Eye (tissue), 1 donor: ENCODE measurements at places on chromosomes 12 and 14.

GRCh38 chr12:103637429-103637828 lies 50.4 kb downstream of the STAB2 start:
- DNase-seq: no peak

DNA sequence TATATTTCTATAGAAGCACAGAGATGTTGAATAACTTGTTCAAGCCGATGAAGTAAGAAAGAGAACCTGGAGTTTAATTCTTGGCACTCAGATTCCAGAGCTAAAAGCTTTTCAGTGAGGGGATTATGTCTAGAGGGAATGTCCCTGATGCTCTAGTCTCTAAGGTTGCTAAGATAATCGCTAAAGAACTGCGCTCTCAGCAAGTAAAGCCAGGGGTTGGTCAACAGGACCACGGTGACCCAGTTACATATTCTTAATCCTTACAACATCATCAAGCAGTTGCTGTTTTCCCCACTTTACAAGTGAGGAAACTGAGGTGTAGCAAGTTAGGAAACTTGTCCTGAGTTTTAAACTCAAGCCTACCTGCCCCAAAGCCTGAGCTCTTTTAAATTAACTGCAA lies 110.8 kb downstream of the DAD1 start:
- no peak for DNase-seq

DNA sequence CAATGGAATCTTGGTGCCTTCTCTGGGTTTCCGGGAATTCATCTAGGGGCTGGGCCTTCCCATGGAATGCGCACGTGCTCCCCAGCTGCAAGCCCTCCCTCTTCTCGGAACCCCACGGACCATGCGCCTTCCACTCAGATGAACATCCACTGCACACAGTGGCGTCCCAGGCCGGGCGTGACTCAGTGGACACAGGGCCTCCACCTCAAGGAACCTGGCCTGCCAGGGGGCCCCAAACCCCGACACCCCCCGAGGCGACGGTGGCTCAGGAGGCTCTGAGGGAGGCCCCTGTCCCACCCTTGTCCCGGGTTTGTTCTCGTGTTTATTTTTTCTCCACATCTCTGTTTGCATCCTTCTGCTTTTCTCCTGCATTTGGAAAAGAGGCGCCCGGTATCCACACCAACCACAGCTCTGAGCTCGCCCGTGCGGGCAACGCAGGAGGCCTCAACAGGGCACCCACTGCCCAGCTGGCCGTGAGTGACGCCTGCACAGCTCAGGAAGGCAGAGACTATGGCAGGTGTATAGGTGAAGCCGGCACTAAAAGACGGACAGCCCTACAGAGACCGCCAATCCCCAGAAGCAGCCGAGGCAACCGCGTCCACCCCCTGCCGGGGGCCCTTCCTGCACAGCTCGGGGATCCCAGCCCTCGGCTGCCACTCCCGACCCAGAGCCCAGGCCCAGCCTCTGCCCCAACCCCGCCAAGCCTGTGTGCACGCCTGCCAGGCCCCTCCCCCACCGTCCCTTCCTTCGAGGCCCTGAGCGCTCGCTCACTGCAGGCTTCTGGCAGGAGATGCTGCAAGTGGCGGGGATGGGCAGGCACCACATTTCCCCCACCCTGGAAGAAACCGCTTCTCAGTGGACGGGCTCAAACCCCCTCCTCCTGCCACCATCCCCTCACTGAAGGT lies 23.8 kb upstream of the GALNT9 start:
- no peak for DNase-seq

DNA sequence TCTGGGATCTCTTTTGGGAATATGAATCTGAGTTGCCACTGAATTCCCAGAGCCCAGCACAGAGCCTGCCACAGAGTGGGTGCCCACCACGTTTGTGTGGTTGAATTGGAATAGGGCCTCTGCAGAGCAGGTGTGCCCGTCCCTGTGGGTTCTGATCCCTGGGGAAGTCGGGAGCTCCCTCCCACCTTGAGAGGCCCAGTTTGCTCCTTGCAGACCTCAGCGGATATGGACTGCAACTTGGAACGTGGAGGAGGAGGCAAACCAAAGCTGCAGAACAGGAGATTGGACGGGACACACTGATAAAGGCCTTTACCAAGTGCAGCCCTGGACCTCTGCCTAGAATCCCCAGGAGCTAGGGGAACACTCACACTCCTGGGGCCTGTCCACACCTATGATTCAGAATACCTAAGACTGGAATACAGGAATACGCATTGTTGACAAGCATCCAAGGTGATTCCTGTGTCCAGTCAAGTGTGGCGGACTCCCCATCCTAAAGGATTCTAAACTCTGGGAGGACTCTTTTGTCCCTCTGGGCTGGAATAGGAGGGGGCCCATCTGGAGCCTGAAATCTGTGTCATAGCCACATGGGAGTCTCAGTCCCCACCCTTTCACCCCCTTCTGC lies 2.4 kb downstream of the KRT76 start:
- DNase-seq: no peak

DNA sequence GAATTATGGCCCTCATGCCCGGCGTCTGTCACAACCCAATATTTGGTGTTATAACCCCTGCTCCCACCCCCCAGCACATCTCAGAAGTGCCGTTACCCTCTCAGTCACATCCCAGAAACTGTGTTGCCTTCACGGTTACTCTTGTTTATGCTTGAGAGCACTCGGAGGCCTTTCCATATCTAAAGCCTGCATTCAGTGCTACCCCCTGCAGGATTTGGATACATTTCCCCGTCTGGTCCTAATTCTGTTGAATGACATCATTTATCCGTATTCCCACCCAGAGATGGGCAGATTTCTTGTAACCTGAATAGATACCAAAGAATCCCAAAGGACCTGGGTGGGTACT lies 19.1 kb upstream of the FOS start:
- no peak for DNase-seq

- DNase-seq: no peak
Measured at GRCh38 chr12:49843411-49843810, 505 bp upstream of the BCDIN3D start.

- no peak for DNase-seq
Measured at GRCh38 chr12:75103822-75104221, 105.8 kb downstream of the KCNC2 start.
